Uterus (tissue), 4 donors: ENCODE measurements at places on chromosomes 6 and 20.

GRCh38 chr6:48628316-48628715, 517.3 kb upstream of the PTCHD4 start:
- DNase-seq = no peak

DNA sequence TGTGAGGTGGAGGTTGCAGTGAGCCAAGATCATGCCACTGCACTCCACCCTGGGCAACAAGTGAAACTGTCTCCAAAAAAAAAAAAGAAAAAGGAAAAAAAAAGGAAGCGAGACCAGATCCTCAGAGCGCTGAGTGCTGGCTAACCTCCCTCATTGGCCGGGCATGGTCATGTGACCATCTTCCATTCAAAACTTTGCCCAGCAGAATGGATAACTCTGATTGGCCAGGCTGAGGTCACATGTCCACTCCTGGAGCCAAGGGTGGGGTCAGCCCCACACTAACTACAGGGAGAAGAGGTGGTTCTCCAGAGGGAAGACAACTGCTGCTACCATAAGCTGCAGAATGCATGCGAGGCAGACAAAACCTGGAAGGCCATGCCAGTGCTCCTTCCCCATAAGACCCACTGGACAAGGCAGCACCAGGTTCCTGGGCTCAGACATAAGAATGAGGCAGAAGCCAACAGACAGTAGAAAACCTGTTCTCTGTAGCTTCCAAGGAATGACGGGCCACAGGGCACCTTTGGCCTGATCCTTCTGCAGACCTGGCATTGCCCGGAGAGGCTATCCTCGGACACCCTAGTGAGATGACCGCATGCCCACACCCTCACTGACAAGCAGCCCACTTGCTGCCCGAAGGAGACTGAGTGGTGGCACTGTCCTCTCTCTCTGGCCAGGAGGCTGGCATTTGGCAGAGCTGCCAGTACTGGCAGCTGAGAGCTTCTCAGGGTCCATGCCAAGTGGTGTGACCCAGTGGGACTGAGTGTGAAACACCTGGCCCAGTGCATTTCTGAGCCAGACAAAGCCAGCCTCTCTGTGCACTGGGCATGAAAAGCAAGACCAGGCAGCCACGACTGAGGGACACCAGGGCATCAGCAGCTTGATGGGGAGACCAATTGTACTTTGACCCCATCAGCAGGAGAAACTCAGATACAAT, 311.9 kb upstream of the SULF2 start:
- DNase-seq = no peak

- DNase-seq = no peak
Observed at GRCh38 chr20:40291493-40292135, 397.4 kb downstream of the MAFB start.

GRCh38 chr6:19869464-19869863, 32.3 kb downstream of the ID4 start:
- DNase-seq = no peak

GRCh38 chr6:116268589-116269293, 11.0 kb downstream of the TSPYL1 start:
- DNase-seq = no peak

DNA sequence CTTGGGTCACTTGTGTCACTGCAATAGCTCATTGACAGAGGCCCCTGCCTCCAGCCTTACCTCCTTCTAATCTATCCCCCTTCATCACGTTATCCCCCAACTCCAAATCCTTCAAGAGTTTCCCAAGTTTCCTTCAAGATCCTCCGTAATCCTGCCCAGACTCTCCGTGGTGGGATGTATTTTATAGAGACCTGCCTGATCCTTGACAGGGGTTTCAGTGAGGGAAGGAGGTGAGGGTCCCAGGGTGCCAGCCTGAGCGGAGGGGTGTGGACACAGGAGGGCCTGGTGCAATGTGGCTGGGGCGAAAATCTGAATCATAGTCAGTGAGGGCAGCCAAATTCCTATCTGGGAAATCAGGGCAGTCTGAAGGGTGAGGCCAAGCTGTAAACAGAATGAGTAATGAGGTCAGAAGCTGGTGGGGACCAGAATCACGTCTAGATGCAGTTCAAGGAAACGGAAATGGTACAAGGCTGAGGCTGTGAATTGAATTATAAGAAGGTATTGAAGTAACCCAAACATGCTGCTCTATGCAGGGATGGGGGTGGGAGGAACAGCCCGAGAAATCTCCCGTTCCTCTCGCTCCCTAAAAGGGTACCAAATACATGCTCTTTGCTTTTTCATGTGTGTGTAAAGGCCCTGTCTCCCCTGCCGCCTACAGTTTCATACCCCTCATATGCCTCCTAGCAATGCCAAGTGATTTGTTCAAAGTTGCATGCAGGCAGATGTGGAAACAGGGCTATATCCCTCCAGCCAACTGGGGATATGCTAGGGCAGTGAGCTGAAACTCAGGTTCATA, 35.4 kb upstream of the PIM1 start:
- peak; percentile 70 for DNase-seq

- no peak for DNase-seq
Observed at GRCh38 chr6:129469070-129469662, 240.8 kb downstream of the ARHGAP18 start.

- no peak for DNase-seq
Observed at GRCh38 chr20:39310363-39310995, 348.3 kb downstream of the DHX35 start.
